ENCODE measurements at places on chromosomes 2 and 18. TPM values are rescaled to one million over a fixed set of nuclear protein-coding genes. Genes with fewer than 3 reads are reported as not detected.
A peak's percentile ranks its signal among the peaks of the same experiment; 100 is the strongest.

The PJVK gene
- 1.1 TPM for total RNA-seq

The CPLX4 gene
- not detected for total RNA-seq

The SLC9A2 gene
- not detected for total RNA-seq

DNA sequence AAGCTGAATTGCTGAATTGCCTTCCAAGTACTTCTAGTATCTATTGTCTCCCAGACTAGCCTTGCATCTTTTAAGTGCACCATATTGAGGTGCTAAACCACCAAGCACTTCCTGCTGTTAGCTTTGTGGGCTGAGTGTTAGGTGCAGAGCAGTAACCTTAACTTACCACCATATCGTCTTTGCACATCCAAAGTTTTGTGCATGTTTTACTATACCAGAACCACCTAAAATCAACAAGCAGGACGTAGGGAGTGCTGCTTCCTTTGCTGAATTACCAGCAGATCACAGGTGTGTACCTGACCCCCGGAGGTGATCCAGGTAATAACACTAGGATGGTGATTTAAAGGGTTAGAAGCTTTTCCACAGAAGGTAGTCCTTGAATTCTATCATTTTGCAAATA, 359.9 kb upstream of the HNRNPA3 start:
- H3K27me3 ChIP-seq = no peaks in the 10 kb centered on the region
- peak; percentile 62 for DNase-seq
- H3K4me1 ChIP-seq = peaks cover 53% of the 10 kb centered on the region
- peaks cover 5% of the 10 kb centered on the region for H3K36me3 ChIP-seq

DNA sequence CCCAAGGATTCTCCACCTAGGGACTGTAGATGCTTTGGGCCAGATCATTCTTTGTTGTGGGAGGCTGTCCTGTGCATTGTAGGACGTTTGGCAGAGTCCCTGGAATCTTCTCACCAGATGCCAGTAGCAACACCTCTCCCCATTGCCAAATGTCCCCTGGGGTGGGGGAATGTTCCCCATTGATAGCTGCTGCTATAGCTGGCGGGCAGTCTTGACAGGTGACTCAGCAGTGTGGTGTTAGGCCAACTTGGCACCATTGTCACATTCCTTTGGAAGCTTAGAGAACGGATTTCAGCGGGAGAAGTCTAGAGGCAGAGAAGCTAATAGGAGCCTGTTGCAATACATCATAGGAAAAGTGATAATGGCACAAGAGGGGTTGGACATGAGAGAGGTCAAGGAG, 495.7 kb upstream of the SMIM21 start:
- no peaks in the 10 kb centered on the region for H3K27me3 ChIP-seq
- no peaks in the 10 kb centered on the region for H3K4me1 ChIP-seq
- H3K27ac ChIP-seq = no peak overlapping the region
- H3K4me3 ChIP-seq = no peak overlapping the region
- no peak for DNase-seq

DNA sequence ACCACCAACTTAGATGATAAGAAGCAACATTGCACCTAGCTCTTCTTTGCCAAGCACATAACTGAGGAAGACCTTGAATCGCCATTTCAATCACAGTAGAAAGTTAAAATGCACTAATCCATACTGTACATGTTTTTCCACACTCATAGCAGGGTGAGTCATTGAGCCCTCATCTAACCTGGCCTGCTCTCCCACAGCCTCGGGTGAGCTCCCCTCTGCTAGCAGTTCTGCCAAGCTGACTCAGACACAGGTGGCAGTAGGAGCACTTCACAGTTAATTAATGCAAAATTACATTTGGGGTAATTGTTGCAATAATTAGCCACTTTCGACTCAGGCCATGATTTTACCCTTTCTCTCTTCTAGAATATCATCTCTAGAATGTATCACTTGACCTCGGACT, 1632.8 kb upstream of the CELF4 start:
- no peak overlapping the region for H3K4me3 ChIP-seq
- no peaks in the 10 kb centered on the region for H3K4me1 ChIP-seq
- DNase-seq = no peak
- H3K27ac ChIP-seq = no peak overlapping the region
- H3K27me3 ChIP-seq = no peaks in the 10 kb centered on the region
- H3K36me3 ChIP-seq = no peaks in the 10 kb centered on the region
